CD8-positive, alpha-beta memory T cell (primary cell): ENCODE measurements at places on chromosomes 11 and 22.

- DNase-seq: peak; percentile 68
Observed at GRCh38 chr11:35142481-35143075, 3.6 kb downstream of the CD44 start.

GRCh38 chr11:14907411-14908213 is 15.6 kb upstream of the CYP2R1 start:
- peak; percentile 70 for DNase-seq

DNA sequence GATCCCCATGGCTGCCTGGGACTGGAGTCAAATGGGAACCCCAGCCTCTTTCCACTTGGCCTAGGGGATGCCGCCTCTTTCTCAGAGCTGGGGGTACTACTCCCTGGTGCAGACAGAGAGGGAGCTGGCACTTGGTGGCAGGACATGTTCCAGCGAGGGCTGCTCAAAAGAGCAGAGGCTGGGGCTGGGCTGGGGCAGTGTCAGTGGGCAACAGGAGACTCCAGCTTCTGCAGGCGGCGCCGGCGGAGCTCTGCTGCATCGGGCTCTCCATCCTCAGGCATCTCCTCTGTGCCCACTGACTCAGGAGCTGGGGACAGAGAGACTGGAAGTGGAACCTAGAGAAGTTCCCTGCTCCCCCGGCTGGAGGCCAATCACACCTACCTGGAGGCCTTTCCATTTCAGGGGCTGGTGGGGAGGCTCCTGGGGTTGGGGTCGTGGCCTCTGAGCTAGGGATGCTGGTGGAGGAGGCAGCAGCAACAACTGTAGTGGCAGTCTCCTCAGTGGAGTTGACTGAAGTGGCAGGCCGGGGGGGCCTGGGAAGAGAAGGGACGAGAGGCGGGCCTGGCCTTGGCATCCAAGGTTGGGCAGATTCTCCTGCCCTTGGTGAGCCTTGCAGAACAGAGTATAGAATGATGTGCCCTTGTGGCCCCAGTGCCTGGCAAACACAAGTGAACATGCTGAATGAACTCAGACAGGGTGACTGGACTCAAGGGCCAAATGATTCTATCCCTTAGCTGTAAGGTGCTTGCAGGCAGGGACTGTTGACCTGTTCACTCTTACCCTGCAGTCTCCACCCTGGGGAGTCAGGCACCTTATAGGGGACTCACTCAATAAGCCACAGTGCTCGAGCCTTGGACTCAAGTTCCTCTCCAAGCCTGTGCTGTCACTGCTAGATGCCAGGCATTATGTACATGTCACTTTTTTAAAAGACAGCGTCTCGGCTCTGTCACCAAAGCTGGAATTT is 5.9 kb downstream of the SYVN1 start:
- no peak for DNase-seq

- DNase-seq: no peak
Observed at GRCh38 chr22:35138521-35138920, 72.6 kb downstream of the ISX start.

DNA sequence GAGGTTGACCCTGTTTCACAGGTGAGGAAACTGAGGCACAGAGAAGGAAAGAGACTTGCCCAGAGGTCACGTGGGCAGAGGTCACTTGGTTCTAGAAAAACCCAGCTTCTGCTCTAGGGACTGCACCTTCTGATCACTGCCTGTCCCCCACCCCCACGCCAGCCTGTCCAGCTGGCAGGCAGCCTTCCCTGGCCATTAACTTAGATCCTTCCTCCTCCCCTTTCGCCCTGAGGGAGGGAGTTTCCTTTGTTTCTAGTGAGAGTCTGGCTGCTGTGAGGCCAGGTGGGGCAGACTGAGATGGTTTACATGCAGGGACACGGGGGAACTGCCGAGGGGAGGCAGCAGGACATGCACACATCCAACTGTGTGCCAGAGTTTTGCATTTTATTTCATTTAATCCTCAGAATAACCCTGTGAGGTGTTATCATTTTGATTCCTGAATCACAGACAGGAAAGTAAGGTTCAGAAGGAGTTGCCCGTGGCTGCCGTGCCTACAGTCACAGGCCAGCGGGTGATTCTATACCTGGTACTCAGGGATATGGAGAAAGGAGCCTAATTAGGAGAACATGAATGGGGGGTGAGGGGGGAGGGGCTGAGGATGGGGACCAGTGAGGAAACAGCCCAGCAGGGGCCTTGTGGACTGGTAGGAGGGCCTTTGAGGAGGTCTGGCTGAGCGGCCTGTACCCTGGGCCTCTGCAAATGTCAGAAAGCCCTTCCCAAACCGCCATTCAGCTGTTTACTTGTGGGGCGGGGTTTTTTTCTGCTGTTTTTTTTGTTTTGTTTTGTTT is 3.4 kb downstream of the FAM83F start:
- DNase-seq: no peak

- DNase-seq: no peak
Observed at GRCh38 chr11:62882788-62883501, 2.2 kb downstream of the SLC3A2 start.

DNA sequence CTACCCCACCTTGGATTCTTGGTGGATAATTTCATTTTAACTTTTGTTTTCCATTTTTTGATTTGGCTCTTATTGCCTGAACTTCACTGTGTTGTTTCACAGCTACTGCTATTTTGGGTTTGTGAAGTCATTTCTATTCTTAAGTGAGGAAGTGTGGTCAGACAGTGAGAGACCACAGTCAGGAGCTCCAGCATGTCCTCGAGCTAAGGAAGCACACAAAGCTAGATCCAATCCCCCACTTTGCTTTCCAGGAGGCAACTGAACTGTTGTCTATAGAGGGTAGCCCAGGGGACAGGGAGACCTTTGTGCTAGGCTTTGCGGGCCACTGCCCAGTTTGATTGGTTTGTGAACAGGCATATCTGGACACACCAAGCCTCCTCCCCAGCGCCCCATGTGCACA is 251.8 kb upstream of the KIRREL3 start:
- no peak for DNase-seq
